ENCODE measurements at places on chromosomes 2 and 18. TPM values are rescaled to one million over a fixed set of nuclear protein-coding genes. Genes with fewer than 3 reads are reported as not detected.

DNA sequence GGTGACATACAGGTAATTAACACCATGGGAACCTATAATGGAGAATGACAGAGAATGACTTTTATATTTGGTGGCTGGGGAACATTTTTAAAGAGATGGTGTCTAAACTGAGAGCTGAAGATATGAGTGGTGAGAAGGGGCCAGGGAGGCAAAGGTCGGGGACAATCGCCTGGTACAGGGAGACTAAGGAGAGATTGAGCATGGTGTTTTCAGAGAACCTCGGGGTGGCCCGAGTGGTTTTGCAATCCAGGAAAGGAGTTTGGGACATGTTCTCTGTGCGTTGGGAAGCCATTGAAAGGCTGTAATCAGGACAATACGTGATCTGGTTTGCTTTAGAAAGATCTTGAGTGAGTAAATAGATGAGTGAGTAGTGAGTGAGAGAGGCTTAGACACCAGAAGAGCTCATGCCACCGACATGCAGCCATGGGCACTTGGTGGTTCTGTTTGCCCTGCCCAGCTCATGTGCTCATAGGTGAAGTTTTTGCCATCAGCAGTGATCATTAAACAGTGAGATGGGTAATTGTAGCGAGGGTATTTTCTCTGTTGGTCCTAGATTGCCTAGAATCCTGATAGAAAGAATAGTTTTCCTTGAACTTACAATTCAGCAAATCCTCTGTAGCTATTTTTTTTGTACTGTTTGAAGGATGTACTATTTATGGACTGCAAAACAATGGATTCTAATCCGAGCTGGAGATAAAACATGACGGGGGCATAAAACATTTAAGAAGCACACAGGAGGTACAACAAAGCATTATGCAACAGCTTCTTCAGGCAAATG is 114.7 kb downstream of the SH3RF3 start:
- no peak for DNase-seq

GRCh38 chr2:240348522-240348921 is 86.9 kb upstream of the GPC1 start:
- no peak for DNase-seq

DNA sequence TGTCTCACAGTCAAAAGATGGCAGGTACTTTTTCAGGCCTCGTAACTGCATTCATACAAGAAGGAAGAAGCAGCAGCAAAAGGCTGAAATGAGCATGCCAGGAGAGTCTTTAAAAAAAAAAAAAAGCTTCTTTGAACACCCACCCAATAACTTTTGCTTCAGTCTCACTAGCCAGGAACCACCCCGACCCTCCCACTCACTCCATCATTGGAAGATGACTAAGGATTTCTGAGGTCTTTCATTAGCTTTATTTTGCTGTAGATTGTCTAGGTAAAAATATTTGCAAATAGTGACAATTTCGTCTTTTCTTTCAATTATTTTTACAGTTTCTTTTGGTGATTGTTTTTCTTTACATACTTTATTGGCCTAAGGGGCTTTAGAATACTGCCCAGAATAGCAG is 37.9 kb downstream of the RBBP8 start:
- no peak for DNase-seq

ALPP gene
- not detected for polyA plus RNA-seq
